ENCODE measurements at places on chromosomes 3 and 15.

DNA sequence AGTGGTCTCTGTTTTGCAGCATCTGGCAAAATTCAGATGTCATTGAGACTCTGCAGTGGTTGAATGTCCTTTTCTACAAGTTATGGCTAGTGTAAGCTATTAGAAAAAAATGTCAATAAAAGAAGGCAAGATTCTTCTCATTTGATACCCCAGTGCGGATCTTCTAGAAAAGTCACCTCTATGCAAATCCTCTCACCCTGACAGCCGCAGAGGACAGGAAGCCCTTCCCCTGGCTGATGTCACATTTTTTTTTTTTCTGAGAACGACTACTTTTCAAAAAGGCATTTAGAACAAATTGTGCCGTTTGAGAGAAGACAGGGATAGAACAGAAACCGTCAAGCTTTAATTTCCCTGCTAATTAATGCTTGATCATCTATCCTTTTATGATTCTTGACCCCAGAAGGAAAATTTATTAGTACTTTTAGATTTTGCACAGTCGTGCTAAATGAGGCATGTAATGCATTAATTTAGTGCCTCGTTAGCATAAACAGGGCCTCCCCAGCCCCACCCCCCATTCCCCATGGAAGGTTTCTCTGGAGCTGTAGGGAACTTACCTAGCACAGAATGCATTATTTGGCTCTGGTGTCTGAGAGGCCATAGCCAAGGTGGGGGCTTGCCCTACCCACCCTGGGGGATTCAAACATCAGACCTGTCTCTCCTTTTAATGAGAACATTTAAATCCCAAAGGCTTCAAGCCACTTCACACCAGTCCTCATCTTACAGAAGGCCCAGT is 183.8 kb downstream of the OPA1 start:
- no peak for DNase-seq

DNA sequence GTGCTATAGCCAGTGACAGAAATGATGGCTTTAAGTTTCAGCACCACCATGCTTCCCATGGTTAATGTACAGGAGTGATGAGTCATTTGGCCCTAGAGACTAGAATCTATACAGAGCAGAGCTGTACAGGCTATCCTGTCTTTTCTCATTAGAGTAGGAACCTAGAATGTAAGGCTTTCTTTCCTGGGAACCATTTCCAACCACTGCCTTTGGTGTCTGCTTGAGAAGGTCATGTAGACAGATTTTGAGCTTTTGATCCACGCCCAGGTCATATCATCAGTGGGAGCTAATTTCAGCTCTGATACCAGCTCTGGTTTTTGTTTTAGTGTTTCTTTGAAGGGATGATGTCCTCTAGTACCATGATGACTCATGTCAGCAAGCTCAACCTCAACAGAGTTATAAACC is 543.1 kb downstream of the NTRK3 start:
- no peak for DNase-seq

- DNase-seq, result no peak
Measured at GRCh38 chr15:86236356-86237110, 156.9 kb downstream of the AGBL1 start.

DNA sequence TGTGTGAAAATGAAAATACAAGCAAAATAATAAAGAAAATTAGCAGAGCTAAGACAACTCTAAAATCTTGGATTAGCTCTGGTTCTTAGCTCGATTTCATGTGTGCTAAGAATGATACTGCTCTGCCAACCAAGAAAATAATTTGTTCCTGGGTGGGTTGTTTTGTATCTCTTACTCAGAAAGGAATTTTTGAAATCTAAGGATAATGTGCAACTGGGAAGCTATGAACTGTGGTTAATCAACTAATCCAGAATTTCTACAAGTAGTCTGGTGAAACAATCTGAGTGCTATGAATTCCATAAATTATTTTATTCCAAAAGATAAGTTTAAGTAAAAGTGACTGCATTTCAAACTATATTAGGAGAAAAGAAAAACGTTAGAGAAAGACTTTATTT is 92.0 kb downstream of the TFDP2 start:
- DNase-seq, result no peak

DNA sequence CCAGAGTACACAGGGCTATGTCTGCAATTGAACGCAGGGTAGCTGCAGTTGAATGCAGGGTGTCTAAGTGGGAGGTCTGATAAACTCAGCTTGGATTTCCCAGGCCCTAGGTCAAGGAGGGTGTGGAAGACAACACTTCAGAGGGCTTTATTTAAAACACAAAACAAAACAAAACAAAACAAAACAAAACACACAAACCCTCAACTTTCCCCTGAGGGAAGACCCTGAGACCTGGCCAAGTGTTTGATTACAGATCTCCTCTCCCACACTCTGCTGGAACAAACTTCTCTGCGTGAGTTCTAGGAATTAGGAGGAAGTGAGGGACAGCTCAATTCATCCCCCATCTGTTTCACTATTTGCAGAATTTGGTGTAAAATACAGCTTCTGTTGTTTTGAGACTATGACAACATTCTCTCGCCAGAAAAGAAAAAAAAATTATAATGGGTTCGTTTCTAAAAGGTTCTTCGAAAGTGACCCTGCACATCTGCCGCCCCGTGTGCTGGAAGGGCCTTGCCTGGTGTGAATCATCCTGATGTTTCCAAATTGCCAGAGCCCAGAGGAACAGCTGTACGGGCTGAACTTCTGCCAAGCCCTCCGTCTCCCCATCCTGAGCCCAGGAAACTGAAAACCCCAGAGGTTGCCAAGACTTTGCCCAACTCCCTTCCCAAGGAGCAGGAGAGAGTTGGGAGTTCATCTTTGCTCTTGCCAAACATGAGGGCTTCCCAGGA is 73.3 kb upstream of the RAD18 start:
- DNase-seq, result no peak
